CD4-positive, alpha-beta memory T cell (primary cell): ENCODE measurements at places on chromosomes 7 and 10. TPM values are rescaled to one million over a fixed set of nuclear protein-coding genes. Genes with fewer than 3 reads are reported as not detected.

Gene DUSP5
- total RNA-seq, result 3.8 TPM

- H3K4me3 ChIP-seq, result no peak overlapping the region
- DNase-seq, result no peak
- peaks cover 58% of the 10 kb centered on the region for H3K27me3 ChIP-seq
- H3K36me3 ChIP-seq, result no peaks in the 10 kb centered on the region
- peaks cover 13% of the 10 kb centered on the region for H3K4me1 ChIP-seq
- H3K27ac ChIP-seq, result no peak overlapping the region
These were observed 9.1 kb upstream of the PAX2 start for GRCh38 chr10:100736144-100736808.

Gene ADRA2A
- total RNA-seq, result not detected

DNA sequence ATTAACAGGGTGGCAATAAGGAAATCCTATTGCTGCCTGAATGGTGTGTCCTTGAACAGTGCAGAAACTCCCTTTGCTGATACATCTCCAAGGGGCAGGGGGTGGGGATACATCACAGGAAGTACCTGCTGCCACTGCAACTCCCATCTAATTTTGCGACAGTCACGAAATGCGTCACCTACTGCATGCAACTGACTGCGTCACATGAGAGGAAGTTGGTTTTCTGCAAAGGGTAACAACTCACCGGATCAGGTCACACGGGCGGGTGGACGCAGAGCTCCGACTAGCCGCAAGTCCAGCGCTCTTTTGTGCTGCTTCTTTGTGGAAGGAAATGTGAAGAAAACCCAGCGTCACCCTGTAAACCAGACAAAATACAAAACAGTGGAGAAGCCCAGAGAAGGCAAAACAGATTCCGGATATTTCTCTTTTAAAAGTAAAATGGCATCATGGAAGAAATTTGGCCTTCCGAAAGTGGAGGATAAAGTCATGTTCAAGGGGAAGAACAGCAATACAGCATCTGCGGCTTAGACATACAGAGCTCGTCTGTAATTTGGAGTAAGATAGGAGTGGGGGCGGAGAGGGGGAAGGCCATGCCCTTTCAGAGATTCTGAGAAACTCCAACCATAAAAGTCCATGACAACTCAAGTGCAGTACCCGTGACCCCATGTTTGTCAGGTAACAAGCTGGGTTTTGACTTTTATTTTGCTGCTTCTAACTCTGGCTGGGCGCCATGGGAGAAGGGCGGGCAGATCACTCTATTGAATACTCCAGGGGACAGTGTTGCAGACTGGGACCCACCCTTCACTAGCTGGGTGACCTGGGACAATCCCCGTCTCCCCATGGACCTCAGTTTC, 32.3 kb upstream of the PLEKHS1 start:
- peaks cover 13% of the 10 kb centered on the region for H3K36me3 ChIP-seq
- H3K4me1 ChIP-seq, result no peaks in the 10 kb centered on the region
- H3K4me3 ChIP-seq, result no peak overlapping the region
- H3K27ac ChIP-seq, result no peak overlapping the region
- DNase-seq, result no peak

GRCh38 chr7:130937016-130937415, 203.0 kb upstream of the KLF14 start:
- no peak for DNase-seq
- peaks cover 11% of the 10 kb centered on the region for H3K36me3 ChIP-seq
- peaks cover 99% of the 10 kb centered on the region for H3K4me1 ChIP-seq
- peak overlapping the region; percentile 77 for H3K27ac ChIP-seq

Gene SEMA3E
- total RNA-seq, result not detected

DNA sequence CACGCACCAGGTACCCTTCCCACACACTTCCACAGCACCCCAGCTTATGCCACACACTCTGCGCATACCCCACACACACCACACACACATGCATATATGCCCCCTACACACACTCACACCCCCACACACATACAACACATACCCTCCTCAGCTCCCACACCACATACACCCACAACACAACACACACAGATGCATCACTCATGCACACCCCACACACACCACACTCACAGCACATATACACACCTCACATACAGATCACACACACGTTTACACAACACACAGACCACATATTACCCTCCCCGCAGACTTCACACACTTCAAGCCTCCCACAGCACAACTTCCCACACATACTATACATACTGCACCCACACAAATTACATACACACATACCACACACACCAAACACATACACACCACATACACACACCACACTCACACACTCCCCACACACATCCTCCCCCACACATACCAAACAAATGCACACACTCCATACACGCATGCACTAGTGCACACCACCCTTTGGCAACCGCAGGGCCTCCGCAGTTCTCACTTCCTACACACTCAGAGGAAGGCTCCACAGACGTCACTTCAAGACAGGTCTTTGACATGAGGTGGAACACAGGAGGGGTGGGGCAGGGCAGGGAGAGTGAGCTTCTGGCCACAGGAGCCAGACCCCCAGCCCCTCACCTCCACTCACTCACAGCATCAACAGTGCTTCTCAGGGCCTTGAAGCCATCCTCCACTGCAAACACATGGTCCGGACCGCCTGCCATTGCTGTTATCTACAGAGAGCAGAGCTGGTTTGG, 18.5 kb upstream of the ANTXRL start:
- H3K4me1 ChIP-seq, result peaks cover 70% of the 10 kb centered on the region
- peak; percentile 27 for DNase-seq
- peak overlapping the region; percentile 67 for H3K4me3 ChIP-seq
- H3K27me3 ChIP-seq, result no peaks in the 10 kb centered on the region
- H3K27ac ChIP-seq, result peak overlapping the region; percentile 62

- DNase-seq, result no peak
- no peaks in the 10 kb centered on the region for H3K4me1 ChIP-seq
- no peaks in the 10 kb centered on the region for H3K27me3 ChIP-seq
- no peak overlapping the region for H3K27ac ChIP-seq
These were observed 611.2 kb downstream of the SDK1 start for GRCh38 chr7:3912291-3912690.

GRCh38 chr7:33710608-33711007, 194.7 kb upstream of the BMPER start:
- DNase-seq, result no peak
- no peaks in the 10 kb centered on the region for H3K36me3 ChIP-seq
- no peak overlapping the region for H3K4me3 ChIP-seq
- H3K4me1 ChIP-seq, result no peaks in the 10 kb centered on the region

GRCh38 chr7:41046221-41046761, 656.6 kb downstream of the INHBA start:
- H3K4me1 ChIP-seq, result no peaks in the 10 kb centered on the region
- H3K36me3 ChIP-seq, result no peaks in the 10 kb centered on the region
- H3K27ac ChIP-seq, result no peak overlapping the region
- no peak overlapping the region for H3K4me3 ChIP-seq
- no peaks in the 10 kb centered on the region for H3K27me3 ChIP-seq

- H3K36me3 ChIP-seq, result no peaks in the 10 kb centered on the region
- H3K4me3 ChIP-seq, result no peak overlapping the region
- no peaks in the 10 kb centered on the region for H3K4me1 ChIP-seq
- peaks cover 4% of the 10 kb centered on the region for H3K27me3 ChIP-seq
These were observed 50.9 kb upstream of the LEP start for GRCh38 chr7:128190051-128190647.

DNA sequence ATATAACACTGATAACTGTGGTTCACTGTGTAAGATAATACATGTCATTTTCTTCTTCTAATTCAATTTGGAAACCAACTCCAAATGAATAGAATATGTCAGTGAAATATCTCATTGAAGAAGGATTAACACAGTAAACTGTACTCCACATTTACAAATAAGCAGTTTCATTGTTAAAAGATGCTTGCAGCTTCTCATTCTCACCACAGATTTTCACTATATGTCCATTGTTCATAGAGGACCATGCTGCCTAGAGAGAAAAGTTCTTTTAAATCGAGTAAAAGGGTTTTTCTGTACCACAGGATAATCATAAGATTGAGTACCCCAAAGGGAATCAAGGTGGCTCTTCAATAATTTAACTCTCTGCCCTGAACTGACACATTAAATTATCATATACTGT, 165.5 kb downstream of the LRRN3 start:
- no peaks in the 10 kb centered on the region for H3K27me3 ChIP-seq
- no peak overlapping the region for H3K4me3 ChIP-seq
- H3K27ac ChIP-seq, result no peak overlapping the region
- no peaks in the 10 kb centered on the region for H3K36me3 ChIP-seq
- DNase-seq, result no peak

GRCh38 chr7:2032030-2032875, 200.5 kb downstream of the MAD1L1 start:
- peaks cover 14% of the 10 kb centered on the region for H3K4me1 ChIP-seq
- no peak overlapping the region for H3K4me3 ChIP-seq
- DNase-seq, result no peak
- no peak overlapping the region for H3K27ac ChIP-seq
- H3K36me3 ChIP-seq, result no peaks in the 10 kb centered on the region

Gene PLEKHA1
- 62.9 TPM for total RNA-seq

Gene LIPM
- total RNA-seq, result not detected

DNA sequence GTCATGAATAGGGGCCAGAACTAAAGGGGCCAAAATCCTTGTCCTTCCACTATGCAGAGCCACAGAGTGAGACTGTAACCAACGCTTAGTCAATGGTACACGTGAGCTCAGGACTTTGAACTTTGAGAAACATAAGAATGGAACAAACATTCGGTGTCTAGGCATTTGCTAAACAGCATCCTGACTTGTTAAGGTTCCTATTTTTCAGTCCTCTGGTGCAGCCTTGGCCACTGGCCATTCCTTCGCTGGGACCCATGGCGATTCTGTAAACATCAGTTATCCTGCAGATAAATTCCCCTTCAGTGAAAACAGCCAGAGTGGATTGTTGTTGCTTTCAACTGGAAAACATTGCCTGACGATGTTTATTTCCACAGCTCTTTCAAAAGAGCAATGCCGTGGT, 266.8 kb downstream of the SORCS1 start:
- no peak overlapping the region for H3K4me3 ChIP-seq
- no peaks in the 10 kb centered on the region for H3K27me3 ChIP-seq
- no peaks in the 10 kb centered on the region for H3K36me3 ChIP-seq
- no peak overlapping the region for H3K27ac ChIP-seq
- no peaks in the 10 kb centered on the region for H3K4me1 ChIP-seq

DNA sequence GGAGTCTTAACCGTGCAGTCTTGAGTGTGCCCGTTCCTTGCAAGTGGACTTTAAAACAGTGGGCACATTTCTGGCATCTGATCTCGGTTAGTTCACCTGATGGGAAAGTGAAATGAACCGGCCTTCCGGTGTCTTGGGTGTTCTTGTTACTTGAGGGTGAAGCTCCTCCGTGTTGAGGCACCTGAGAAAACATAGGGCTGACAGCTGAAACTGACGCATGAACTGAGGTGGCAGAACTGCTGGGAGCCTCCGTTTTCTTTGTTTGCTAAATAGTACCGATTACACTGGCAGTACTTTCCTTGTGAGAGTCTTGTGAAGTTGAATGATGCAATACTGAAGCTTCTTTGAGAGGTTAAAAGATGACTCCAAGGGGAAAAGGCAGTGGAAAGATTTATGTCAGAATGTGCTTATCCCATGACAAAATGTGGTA, 62.8 kb upstream of the SAMD8 start:
- H3K4me1 ChIP-seq, result no peaks in the 10 kb centered on the region
- no peak overlapping the region for H3K4me3 ChIP-seq
- H3K36me3 ChIP-seq, result no peaks in the 10 kb centered on the region
- no peaks in the 10 kb centered on the region for H3K27me3 ChIP-seq

Gene CHRM2
- not detected for total RNA-seq

Gene PBLD
- total RNA-seq, result 2.3 TPM

GRCh38 chr10:47054974-47055373, 143.7 kb downstream of the PTPN20 start:
- H3K27me3 ChIP-seq, result no peaks in the 10 kb centered on the region
- DNase-seq, result no peak
- H3K4me1 ChIP-seq, result no peaks in the 10 kb centered on the region

- H3K4me1 ChIP-seq, result no peaks in the 10 kb centered on the region
- no peaks in the 10 kb centered on the region for H3K27me3 ChIP-seq
- no peak overlapping the region for H3K4me3 ChIP-seq
- no peak overlapping the region for H3K27ac ChIP-seq
These were observed 405.5 kb upstream of the C7orf33 start for GRCh38 chr7:148185041-148185440.

DNA sequence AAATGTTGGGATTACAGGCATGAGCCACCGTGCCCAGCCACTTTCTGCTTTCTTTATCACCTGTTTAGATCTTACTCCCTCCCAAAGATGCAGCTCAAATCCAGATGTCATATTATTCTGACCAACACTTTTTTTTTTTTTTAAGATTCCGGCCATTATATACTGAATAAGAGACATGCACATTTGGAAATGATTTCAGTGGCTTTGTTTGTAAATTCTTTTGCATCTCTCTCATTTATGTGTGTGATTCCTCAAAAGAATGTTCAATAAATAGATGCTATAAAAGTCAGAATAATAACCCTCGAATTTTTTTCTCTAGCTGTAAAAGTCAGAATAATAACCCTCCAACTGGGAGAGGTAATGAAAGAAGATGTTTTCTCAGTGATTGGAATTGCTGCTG, 25.4 kb downstream of the HECW1 start:
- DNase-seq, result no peak
- no peak overlapping the region for H3K4me3 ChIP-seq
- no peaks in the 10 kb centered on the region for H3K27me3 ChIP-seq
- no peaks in the 10 kb centered on the region for H3K36me3 ChIP-seq
- H3K4me1 ChIP-seq, result no peaks in the 10 kb centered on the region

Gene KLF14
- not detected for total RNA-seq

GRCh38 chr7:16509829-16510228, 16.8 kb upstream of the LRRC72 start:
- no peak overlapping the region for H3K4me3 ChIP-seq
- DNase-seq, result no peak
- H3K27ac ChIP-seq, result no peak overlapping the region
- H3K27me3 ChIP-seq, result no peaks in the 10 kb centered on the region

DNA sequence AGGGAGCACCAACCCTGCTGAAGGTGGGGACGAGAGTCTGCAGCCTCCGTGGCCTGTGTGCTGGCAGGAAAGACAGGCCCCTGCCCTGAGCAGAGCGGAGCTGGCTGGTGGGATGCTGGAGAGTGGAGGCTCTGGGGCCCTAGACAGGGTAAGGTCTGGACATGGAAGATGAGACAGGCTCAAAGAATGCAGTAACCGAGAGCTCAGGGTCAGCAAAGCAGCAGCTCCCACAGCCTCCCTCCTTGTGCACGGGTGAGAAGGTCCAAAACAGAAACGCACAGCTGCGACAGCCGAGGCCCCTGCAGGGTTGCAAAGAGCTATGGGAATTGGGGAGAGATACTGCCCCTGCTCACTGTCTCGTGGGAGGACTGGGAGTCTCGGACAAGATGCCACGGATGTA, 80.5 kb downstream of the TNS3 start:
- no peak overlapping the region for H3K4me3 ChIP-seq
- no peaks in the 10 kb centered on the region for H3K27me3 ChIP-seq
- no peak for DNase-seq
- no peaks in the 10 kb centered on the region for H3K4me1 ChIP-seq
- no peaks in the 10 kb centered on the region for H3K36me3 ChIP-seq

Gene ASIC3
- 10.6 TPM for total RNA-seq

- no peaks in the 10 kb centered on the region for H3K4me1 ChIP-seq
- H3K4me3 ChIP-seq, result no peak overlapping the region
- DNase-seq, result no peak
- no peak overlapping the region for H3K27ac ChIP-seq
- H3K36me3 ChIP-seq, result no peaks in the 10 kb centered on the region
These were observed 775.6 kb downstream of the GATA3 start for GRCh38 chr10:8830048-8830447.

GRCh38 chr10:36170943-36171501, 528.9 kb upstream of the FZD8 start:
- no peak overlapping the region for H3K4me3 ChIP-seq
- no peak for DNase-seq
- H3K27me3 ChIP-seq, result no peaks in the 10 kb centered on the region
- no peak overlapping the region for H3K27ac ChIP-seq
